ENCODE measurements at places on chromosomes 11 and 22.

GRCh38 chr11:44176546-44177213 lies 81.2 kb downstream of the EXT2 start:
- no peak for DNase-seq

GRCh38 chr11:75503531-75504099 lies 22.1 kb downstream of the GDPD5 start:
- no peak for DNase-seq

- DNase-seq = no peak
These were observed 261.6 kb upstream of the CADM1 start for GRCh38 chr11:115765803-115766239.

GRCh38 chr11:11105361-11105760 lies 247.5 kb upstream of the ZBED5 start:
- DNase-seq = no peak

GRCh38 chr11:45576461-45577215 lies 88.8 kb downstream of the CHST1 start:
- no peak for DNase-seq

DNA sequence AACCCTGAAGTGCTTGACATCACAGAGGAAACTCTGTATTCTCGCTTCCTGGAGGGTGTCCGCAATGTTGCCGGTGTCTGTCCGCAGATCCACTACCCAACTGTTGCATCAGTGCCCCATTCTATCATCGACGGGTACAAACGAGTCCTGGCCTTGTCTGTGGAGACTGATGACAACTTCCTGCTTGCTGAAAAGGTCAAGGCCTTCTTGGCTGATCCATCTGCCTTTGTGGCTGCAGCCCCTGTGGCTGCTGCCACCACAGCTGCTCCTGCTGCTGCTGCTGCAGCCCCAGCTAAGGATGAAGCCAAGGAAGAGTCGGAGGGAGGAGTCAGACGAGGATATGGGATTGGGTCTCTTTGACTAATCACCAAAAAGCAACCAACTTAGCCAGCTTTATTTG lies 42.9 kb upstream of the DAGLA start:
- DNase-seq = no peak

DNA sequence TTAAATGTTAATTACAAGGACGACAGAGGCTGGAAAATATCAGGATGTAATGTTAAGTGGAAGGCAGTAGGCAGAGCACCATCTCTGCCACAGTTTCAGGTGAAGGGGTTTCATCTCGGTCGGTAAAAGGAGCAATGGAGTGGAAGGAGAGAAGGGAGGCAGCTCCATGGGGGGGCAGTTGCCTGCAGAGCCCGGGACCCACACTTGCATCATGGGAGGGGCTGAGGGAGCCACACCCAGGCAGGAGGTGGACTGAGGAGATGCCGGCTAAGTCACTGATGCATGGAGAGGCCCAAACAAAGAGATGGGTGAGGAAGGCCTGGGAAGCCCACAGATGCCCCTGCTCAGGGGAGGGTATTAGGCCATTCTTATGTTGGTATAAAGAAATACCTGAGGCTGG lies 1470.9 kb downstream of the BRD1 start:
- DNase-seq = no peak

DNA sequence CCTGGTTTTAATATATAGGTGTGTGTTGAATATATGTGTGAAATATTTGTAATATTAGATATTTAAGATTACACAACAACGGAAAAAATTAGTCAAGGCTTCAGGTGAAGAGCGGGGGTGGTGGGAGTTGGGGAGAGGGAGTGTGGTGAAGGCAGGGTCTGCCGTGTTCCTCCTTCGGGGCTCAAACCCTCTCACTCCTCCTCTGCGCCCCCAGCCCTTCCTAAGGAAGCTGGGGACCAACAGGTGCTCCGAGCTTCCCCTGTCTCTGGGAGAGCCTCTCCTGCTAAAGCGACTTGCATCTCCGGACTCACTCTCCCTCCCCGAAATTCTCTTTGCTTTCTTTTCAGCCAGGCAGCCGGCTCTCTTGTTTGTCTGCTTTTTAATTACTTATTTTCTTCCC lies 960 bp upstream of the CADM1 start:
- no peak for DNase-seq

- DNase-seq = no peak
These were observed 99.2 kb downstream of the PTPRJ start for GRCh38 chr11:48079596-48079995.

GRCh38 chr11:128854841-128855240 lies 12.3 kb downstream of the KCNJ1 start:
- DNase-seq = no peak

DNA sequence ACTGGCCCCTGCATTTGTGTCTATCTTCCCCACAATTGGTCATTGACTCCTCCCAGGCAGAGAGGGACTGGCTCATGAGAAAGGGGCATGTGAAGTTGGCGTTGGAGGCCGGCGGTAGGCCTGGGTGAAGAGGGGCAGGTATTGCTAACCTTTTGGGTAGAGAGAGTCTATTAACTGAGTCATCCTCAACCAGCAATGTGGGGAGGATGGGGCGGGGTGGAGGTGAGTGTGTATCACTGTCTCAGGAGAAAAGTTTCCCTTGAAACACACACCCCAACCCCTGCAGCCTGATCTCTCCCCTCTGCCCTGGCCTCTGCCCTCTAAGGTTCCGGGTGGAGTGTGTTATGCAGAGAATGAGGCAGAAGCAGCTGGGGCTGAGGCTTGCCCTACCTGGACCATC lies 60.1 kb upstream of the PHF21B start:
- DNase-seq = no peak

- DNase-seq = no peak
These were observed 10.0 kb upstream of the TREH start for GRCh38 chr11:118689503-118689851.

DNA sequence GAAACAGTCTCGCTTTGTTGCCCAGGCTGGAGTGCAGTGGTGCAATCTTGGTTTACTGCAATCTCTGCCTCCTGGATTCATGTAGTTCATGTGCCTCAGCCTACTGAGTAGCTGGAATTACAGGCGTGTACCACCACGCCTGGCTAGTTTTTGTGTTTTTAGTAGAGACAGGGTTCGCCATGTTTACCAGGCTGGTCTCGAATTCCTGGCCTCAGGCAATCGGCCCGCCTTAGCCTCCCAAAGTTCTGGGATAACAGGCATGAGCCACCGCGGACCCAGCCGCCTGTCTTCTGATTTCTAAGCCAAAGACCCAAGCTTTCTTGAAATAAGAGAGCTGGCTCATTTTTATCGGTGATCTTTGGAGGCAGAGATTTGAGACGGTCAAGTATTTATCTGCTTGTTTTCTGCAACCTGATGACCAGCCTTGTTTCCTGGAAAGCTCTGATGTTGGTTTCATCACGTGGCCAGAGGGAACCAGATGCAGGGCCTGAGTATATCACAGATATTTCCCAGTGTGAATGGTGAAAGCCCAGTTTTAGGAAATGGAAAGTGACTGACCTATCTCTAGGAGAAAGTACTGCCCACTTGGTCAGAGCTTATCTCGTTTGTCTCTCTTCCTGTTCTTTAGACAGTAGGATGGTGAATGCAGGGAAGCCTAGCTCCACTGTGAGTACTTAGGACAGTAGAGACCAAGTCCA lies 5.7 kb upstream of the SIDT2 start:
- DNase-seq = no peak

- peak; percentile 71 for DNase-seq
These were observed 2.3 kb downstream of the CASTOR1 start for GRCh38 chr22:30286813-30287647.

GRCh38 chr22:45265535-45265934 lies 19.2 kb upstream of the UPK3A start:
- DNase-seq = no peak

- DNase-seq = no peak
These were observed 5.9 kb downstream of the TOM1 start for GRCh38 chr22:35305525-35306070.

DNA sequence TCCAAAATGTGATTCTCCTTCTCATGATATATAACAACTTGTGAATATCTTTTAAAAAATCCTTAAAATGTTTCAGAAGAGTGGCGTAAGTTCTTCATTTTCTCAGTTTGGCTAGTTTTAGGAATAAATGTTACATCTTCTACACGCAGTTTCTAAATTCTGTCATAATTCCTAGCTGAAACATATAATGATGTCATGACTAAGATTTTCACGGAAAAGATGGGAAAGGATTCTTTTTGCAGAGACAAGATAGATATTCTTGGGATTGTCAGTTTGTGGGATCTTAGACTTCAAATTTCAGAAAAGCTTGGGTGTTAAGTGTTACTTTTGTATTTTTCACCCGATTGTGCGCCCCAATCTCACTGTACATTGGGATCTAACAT lies 1.7 kb downstream of the EED start:
- no peak for DNase-seq

- DNase-seq = no peak
These were observed 62.9 kb downstream of the CRYBB2 start for GRCh38 chr22:25282346-25282670.

DNA sequence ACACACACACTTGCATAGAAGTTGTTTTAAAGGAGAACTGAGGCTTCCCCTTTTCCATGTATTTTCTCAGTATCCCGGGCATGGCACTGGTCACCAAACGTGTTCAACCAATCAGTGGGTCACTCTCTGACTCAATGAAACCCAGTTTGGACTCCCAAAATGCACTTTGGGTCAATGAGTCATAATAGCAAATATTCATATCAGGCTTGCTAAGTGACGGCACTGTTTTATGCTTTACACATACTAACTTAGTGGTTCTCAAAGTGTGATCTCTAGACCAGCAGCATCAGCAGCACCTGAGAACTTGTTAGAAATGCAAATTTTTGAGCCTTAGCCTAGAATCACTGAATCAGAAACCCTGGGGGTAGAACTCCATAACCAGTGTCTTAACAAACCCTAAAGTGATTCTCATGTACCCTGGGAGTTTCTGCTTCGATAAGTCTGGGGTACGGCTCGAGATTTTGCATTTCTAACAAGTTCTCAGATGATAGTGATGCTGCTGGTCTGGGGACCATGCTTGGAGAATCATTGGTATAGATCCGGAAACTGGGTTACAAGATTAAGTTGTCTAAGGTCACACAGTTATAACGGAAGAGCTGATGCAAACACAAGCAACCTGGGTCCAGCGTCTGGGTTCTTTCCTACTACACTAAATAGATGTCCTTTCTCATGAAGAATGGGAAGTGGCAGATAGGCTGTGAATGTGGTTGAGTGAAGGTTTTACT lies 35.6 kb downstream of the ETS1 start:
- no peak for DNase-seq

- peak; percentile 68 for DNase-seq
These were observed at the start of gene NCF4 for GRCh38 chr22:36860821-36861659. NCF4 (plus strand) TSS chr22:36861006; CDS start chr22:36861172, 166 bp downstream.

DNA sequence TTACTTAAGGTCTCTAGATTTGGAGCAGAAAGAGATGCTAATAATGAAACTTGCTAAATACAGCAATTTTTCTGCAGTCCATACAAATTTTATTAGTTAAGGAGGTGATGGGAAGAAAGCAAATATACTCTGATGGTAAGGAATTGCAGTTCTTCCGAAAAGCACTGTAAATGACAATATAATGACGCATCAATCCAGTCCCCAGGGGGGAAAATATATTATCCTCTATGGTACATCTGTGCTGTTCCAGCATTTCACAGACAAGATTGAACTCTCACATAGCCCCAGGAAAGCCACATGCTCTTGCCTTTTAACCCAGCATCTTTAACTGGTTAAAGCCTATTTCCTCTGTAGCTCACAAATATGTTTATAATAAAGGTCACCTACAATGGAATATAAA lies 416.6 kb upstream of the CCDC90B start:
- no peak for DNase-seq

GRCh38 chr11:304061-304506 lies 3.5 kb upstream of the IFITM2 start:
- no peak for DNase-seq

DNA sequence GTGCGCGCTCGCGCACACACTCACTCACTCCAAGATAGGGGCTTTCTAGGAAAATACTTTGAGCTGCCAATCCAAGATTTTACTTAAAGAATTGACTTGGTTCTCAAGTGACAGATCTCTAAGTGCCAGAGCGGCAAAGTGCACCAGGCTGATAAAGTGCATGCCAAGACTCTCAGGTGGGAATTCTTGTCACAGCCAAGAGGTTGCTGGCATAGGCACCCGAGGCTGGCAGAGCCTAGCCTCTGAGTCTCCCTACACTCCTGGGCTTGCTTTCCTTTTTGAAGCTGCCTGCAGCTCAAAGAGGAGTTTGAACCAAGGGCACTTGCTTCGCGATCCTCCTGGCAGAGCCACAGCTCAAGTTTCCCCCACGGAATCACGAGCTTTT lies 2.5 kb upstream of the ADM start:
- no peak for DNase-seq

DNA sequence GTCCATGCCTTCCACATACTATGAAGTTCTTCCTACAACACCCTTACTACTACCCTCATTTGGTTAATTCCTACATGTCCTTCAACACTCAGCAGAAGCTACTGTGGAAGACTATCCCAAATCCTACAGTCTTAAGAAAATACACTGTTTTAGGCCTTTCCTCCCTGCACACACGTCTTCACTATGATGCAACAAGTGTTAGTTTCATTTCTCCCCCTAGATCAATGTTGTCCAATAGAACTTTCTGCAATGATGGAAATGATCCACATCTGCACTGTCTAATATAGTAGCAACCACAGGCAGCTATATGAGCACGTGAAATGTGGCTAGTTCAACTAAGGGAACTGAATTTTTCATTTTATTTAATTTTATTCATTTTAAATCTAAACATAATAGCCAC lies 46.7 kb upstream of the CCDC34 start:
- DNase-seq = no peak
